ENCODE measurements at places on chromosomes 13 and 19. TPM values are rescaled to one million over a fixed set of nuclear protein-coding genes. Genes with fewer than 3 reads are reported as not detected.

DNA sequence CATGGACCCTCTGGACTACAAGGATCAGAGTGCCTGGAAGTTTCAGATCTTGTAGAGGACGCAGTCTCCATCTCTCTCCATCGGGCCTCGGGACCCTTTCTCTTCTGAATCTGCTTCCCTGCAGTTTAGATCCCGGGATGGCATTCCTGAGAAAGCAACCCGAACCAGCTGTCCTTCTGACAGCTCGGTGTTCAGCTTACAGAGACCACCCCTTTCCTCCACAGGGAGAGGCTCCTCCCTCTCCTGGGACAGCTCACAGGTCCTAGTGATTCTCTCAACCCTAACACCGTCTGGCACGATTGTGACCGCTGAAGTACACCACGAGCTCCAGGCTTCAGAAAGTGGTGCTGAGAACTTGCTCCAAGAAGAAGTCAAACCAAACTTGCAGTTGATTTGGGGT lies 18.2 kb downstream of the CRX start:
- DNase-seq: no peak
- H3K27ac ChIP-seq: no peak overlapping the region
- no peaks in the 10 kb centered on the region for H3K36me3 ChIP-seq
- no peaks in the 10 kb centered on the region for H3K4me1 ChIP-seq

DNA sequence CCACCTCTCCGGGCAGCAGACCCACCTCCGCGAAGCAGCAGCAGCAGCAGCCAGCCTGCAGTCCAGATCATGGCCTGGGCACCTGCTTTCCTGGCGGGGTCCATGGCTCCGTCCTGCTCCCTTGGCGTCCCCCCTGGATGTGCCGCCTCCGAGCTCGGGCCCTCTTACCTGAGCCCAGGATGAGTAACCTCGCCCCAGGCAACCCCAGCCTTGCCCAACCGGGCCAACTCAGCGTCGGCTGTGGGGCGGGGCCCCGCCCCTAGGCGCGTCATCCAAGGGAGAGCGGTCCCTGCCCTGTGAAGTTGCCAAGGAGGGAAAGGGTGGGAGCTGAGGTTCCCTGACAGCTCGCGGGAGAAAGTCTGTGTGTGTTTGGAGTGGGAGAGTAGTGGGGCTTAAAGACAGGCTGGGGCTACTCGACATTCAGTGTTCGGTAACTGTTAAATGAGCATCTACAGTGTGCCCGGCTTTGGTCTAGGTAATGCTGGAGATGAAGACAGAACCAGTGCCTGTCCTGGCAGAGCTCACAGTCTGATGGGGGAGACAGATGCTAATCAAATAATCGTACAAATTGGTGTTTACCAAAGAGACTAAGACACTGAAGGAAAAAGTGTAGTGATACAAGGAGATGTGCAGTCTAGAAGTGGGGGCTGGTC lies at the start of gene LYPD3:
TSS of gene LYPD3 (minus strand) at position 141 of the 653 bp plus-strand sequence. CDS start at position 104, 37 bp downstream.
- peaks cover 22% of the 10 kb centered on the region for H3K4me1 ChIP-seq
- peaks cover 16% of the 10 kb centered on the region for H3K27me3 ChIP-seq

DNA sequence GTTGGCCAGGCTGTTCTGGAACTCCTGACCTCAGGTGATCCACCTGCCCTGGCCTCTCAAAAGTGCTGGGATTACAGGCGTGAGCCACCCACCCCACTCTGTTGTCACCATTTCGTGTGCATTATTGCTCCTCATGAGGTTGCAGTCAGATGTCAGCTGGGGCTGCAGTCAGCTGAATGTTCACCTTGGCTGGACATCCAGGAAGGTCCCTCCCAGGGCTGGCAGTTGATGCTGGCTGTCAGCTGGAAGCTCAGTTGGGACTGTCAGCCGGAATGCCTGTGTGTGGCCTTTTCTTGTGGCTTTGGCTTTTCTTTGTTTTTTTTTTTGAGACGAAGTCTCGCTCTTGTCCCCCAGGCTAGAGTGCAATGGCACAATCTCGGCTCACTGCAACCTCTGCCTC lies 6.6 kb downstream of the MEGF8 start:
- H3K4me3 ChIP-seq: no peak overlapping the region
- peaks cover 36% of the 10 kb centered on the region for H3K4me1 ChIP-seq
- H3K27me3 ChIP-seq: no peaks in the 10 kb centered on the region
- H3K36me3 ChIP-seq: peaks cover 23% of the 10 kb centered on the region
- H3K27ac ChIP-seq: peak overlapping the region; percentile 36

DNA sequence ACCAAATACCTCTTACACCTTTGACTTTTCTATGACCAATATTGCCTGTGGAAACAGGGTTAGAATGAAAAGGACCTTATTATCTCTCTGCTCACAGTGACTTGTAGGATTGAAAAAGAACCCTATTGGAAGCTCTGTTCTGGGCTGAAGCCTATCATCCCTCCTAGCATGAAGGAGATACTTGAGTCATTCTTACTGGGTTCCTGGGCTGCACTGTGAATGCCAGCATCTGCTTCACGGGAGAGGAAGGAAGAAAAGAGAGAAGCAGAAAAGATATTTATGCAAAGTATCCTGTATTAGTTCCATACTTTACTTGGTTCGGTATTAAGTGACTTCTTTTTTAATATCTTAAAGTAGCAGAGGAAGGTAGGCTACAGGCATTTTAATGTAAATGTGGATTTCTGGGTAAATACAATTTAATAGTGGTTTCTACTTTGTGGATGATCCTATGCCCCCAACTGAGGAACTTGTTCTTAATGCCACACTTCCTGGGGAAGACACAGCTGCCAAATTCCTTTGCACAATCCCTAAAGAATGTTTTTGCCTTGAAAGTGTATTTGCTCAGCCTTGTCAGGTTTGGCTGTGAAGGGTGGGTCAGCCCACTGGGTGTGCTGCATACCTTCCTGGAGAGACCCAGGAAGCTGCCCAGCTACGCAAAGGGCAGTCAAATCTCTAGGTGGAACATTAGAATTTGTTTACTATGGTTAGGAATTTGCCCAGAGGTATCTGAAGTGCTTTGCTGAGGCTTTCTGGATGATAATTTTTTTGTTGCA lies 13.7 kb upstream of the SCEL start:
- no peak overlapping the region for H3K27ac ChIP-seq
- no peaks in the 10 kb centered on the region for H3K36me3 ChIP-seq
- H3K4me1 ChIP-seq: no peaks in the 10 kb centered on the region
- no peak overlapping the region for H3K4me3 ChIP-seq
- no peak for DNase-seq

- no peaks in the 10 kb centered on the region for H3K27me3 ChIP-seq
- no peak overlapping the region for H3K4me3 ChIP-seq
- DNase-seq: no peak
- H3K27ac ChIP-seq: no peak overlapping the region
- peaks cover 20% of the 10 kb centered on the region for H3K4me1 ChIP-seq
These were observed 286.6 kb downstream of the COG6 start for GRCh38 chr13:39941911-39942551.

GRCh38 chr19:33406521-33407139 lies 33.1 kb downstream of the CEBPG start:
- H3K4me1 ChIP-seq: peaks cover 26% of the 10 kb centered on the region
- no peak overlapping the region for H3K27ac ChIP-seq
- H3K27me3 ChIP-seq: no peaks in the 10 kb centered on the region
- DNase-seq: peak; percentile 69
- no peak overlapping the region for H3K4me3 ChIP-seq

DNA sequence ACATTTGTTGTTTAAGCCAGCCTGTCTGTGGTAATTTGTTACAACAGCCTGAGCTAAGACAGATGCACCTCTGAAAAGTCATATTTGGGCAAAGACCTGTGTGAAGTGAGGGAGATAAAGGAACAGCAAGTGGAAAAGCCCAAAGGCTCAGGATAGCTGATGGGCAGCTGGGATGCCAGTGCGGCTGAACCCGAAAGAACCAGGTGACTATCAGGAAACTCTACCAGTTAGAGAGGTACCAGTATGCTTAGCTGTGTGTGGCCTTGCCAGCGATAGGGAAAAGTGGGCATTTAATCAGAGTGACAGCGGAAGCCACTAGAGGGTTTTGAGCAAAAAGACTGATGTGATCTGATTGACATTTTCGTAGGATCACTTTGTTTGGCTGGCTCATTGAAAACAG lies 764.8 kb upstream of the GPC6 start:
- no peak overlapping the region for H3K27ac ChIP-seq
- H3K27me3 ChIP-seq: no peaks in the 10 kb centered on the region
- no peaks in the 10 kb centered on the region for H3K36me3 ChIP-seq

DNA sequence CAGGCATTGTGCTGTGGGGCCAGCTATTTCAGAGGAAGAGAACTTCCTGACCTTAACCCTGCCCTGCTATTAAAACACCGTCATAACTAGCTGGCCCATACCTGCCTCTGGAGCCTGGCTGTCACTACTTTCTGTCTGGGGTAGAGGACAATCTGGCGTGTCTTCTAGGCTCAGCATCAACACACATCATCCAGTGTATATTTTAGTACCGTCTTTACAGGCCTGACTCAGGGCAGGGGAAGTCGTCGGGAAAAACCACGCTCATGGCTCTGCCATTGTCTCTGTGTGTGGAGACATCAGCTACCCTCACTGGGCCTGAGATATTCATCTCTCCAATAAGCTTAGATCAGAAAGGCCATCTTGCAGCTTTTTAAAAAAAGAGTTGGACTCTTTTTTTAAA lies 151.1 kb downstream of the KATNAL1 start:
- H3K27me3 ChIP-seq: peaks cover 25% of the 10 kb centered on the region
- H3K27ac ChIP-seq: no peak overlapping the region
- no peaks in the 10 kb centered on the region for H3K36me3 ChIP-seq
- H3K4me3 ChIP-seq: no peak overlapping the region
- no peaks in the 10 kb centered on the region for H3K4me1 ChIP-seq

GRCh38 chr19:3224346-3225168 lies at the start of gene CELF5:
Gene CELF5 (plus strand): TSS chr19:3224661. CDS start chr19:3224740, 79 bp downstream.
- peak within 1 kb of the TSS; percentile 47 for H3K4me3 ChIP-seq
- no peak within 1 kb of the TSS for H3K27ac ChIP-seq
- H3K27me3 ChIP-seq: peaks cover 96% of the 10 kb centered on the region
- peak; percentile 38 for DNase-seq
- no peaks in the 10 kb centered on the region for H3K36me3 ChIP-seq

- no peaks in the 10 kb centered on the region for H3K27me3 ChIP-seq
- H3K4me1 ChIP-seq: peaks cover 29% of the 10 kb centered on the region
- H3K36me3 ChIP-seq: no peaks in the 10 kb centered on the region
These were observed 153.1 kb downstream of the FGF9 start for GRCh38 chr13:21823949-21824348.

DNA sequence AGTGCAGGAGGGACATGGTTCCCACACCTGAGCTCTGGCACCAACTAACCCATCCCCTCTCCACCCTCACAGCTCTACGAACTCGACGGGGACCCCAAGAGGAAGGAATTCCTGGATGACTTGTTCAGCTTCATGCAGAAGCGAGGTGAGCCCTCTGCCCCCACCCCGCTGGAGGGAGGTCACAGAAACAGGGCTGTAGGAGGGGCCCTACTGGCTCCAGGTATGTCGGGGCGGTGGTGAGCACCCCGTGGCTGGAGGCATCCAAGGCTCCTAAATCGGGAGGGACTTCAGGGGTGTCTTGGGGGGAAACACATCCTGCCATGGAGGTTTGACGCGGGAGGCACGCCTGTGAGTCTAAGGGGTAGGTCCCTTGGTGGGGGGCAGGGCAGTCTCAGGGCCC lies 24.1 kb upstream of the WDR18 start:
- DNase-seq: no peak
- H3K27me3 ChIP-seq: no peaks in the 10 kb centered on the region
- no peak overlapping the region for H3K4me3 ChIP-seq
- no peak overlapping the region for H3K27ac ChIP-seq
- H3K36me3 ChIP-seq: peaks cover 8% of the 10 kb centered on the region

- H3K27me3 ChIP-seq: no peaks in the 10 kb centered on the region
- peaks cover 28% of the 10 kb centered on the region for H3K36me3 ChIP-seq
- no peak for DNase-seq
- no peak overlapping the region for H3K27ac ChIP-seq
- H3K4me1 ChIP-seq: peaks cover 10% of the 10 kb centered on the region
These were observed 76.8 kb downstream of the ESD start for GRCh38 chr13:46720189-46720588.

- no peaks in the 10 kb centered on the region for H3K36me3 ChIP-seq
- peaks cover 15% of the 10 kb centered on the region for H3K4me1 ChIP-seq
- no peak for DNase-seq
These were observed 16.7 kb downstream of the GRIK5 start for GRCh38 chr19:42053037-42053935.

GRCh38 chr13:40464337-40465014 lies 202.0 kb downstream of the FOXO1 start:
- H3K27ac ChIP-seq: no peak overlapping the region
- no peaks in the 10 kb centered on the region for H3K4me1 ChIP-seq
- no peaks in the 10 kb centered on the region for H3K27me3 ChIP-seq
- no peak for DNase-seq

Gene OLFM2
- 1.7 TPM for total RNA-seq

Gene C13orf42
- total RNA-seq: not detected

Gene SBK2
- total RNA-seq: 6.5 TPM

Gene SPACA4
- not detected for total RNA-seq

Gene SHISA7
- total RNA-seq: not detected

Gene CYP4F2
- total RNA-seq: not detected

Gene CBY2
- total RNA-seq: not detected

Gene ADGRE2
- total RNA-seq: 0.63 TPM
